ENCODE measurements at places on chromosomes 7 and 10. TPM values are rescaled to one million over a fixed set of nuclear protein-coding genes. Genes with fewer than 3 reads are reported as not detected.

DNA sequence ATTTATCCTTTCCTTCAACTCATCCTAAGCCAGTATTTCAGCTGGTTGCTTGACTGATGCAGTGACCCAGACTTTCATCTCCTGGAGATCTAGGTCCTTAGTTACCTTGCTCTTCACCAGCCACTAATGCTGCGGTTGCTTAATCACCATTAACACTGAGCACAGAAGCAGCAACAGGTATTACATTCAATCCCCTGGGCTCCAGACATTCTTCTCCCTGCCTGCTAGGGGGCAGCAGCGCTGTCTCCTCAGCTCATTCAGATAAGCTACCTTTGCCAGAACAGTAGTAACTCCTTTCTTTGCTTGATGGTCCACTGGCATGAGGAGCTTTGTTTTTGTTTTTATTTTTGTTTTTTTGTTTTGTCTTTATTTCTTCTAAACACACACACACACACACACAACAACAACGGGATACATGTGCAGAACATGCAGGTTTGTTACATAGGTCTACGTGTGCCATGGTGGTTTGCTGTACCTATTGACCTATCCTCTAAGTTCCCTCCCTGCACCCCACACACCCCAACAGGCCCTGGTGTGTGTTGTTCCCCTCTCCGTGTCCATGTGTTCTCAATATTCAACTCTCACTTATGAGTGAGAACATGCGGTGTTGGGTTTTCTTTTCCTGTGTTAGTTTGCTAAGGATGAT is 1043.2 kb upstream of the C7orf33 start:
- no peak overlapping the region for H3K4me3 ChIP-seq
- no peaks in the 10 kb centered on the region for H3K4me1 ChIP-seq
- H3K27me3 ChIP-seq = no peaks in the 10 kb centered on the region
- DNase-seq = no peak

- no peaks in the 10 kb centered on the region for H3K4me1 ChIP-seq
- peaks cover 2% of the 10 kb centered on the region for H3K27me3 ChIP-seq
- H3K4me3 ChIP-seq = no peak overlapping the region
Observed at GRCh38 chr7:69060516-69060915, 537.8 kb upstream of the AUTS2 start.

DNA sequence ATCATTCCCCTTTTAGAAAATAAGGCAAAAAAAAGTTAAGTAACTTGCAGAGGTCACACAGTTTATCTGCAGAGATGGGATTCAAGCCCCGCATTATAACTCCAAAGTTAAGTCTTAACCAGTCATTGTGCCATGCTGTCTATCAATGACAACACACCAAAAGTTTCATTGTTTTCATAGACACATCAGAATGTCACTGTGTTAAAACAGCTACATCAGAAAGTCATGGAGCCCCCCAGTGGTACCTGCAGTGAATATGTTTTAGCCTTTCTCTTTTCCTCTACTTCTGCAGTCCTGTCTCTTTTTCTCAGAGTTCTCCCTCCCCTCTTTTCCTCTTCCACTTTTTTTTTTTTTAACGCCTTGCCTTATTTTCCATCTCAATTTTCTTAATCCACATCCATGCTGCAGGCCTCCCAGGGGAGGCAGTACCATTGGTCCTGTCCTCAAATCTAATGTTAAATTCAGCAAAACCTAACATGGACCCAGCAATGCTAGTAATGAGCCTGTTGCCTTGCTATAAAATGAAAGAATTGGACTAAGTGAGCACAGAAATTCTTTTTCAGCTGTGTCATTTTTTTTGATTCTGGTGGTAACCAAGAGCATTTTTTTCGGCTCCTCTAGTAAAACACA is 3.8 kb upstream of the NRCAM start:
- peaks cover 9% of the 10 kb centered on the region for H3K4me1 ChIP-seq
- H3K4me3 ChIP-seq = no peak overlapping the region
- no peak for DNase-seq
- no peak overlapping the region for H3K27ac ChIP-seq
- H3K27me3 ChIP-seq = peaks cover 26% of the 10 kb centered on the region
- H3K36me3 ChIP-seq = no peaks in the 10 kb centered on the region

DNA sequence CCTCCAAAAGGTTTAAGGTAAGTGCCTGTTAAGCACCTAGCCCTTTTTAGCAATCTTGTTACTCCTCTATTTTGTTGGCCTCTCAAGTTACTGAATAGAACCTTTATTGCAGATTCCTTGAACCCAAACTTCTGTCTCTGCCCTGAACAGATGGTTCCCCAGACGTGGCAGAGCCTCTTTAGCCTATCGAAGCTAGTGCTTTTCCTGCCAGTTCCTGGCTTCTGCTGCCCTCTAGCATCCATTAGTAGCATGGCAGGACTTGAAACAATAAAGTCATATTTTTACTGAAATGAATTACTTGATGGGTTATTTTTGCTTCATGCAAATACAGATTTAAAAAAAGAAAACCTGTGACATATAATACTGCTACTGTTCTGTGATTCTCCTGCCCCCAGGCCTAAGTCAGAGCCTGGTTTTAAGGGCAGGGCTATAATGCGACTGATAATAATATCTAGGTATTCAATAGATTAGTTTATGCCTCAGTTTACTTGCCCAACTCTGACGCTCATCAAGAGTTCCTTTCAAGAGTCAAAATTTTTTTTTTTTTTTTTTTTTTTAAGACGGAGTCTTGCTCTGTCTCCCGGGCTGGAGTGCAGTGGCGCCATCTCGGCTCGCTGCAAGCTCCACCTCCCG is 84.3 kb upstream of the PHF14 start:
- H3K4me1 ChIP-seq = peaks cover 6% of the 10 kb centered on the region
- no peak overlapping the region for H3K4me3 ChIP-seq
- H3K27ac ChIP-seq = no peak overlapping the region
- no peak for DNase-seq
- no peaks in the 10 kb centered on the region for H3K27me3 ChIP-seq

HPSE2 gene
- total RNA-seq = not detected

Measured in osteocyte (in vitro differentiated cells).